ENCODE measurements at places on chromosomes 4 and X. TPM values are rescaled to one million over a fixed set of nuclear protein-coding genes. Genes with fewer than 3 reads are reported as not detected.

The CC2D2A gene
- 51.2 TPM for polyA plus RNA-seq

DNA sequence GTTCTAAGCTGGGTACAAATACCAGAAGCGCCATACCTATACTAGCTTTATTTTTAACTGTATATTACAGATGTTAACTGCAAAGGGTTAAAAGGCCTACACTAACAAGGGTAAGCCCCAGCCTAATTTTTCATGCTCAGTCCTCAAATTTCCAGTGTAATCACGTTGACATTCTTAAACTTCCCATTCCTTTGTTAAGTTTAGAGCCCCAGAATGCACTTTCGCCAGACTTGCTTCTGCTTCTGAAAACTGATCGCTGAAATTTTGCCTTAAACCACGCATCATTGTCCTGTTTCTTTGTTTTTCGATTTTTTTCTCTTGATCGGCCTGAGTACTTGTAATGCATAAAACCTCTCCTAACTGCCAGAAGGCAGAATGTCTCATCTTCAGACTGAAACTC, 2141.9 kb upstream of the AGA start:
- DNase-seq = no peak

The MAGED4 gene
- polyA plus RNA-seq = 3.9 TPM

The USP17L21 gene
- not detected for polyA plus RNA-seq

DNA sequence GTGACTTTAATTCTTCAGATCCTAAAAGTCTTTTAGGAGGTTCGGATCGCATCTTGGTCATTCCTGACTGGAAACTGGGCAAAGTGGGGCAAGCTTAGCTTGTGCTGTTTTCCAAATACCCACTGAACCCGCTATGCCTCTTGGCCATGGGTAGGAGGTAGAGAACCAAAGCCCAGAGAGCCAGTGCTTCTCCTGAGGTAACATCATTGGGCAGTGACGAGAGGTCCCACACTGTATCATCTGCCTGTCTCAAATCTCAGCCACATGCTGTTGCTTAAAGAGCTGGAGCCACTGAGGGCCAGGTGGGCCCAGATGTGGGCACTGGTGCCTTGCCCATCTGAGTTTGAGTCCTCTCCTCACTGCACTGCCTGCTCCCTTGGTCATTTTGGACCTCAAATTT, 68.2 kb downstream of the SLC2A9 start:
- no peak for DNase-seq

DNA sequence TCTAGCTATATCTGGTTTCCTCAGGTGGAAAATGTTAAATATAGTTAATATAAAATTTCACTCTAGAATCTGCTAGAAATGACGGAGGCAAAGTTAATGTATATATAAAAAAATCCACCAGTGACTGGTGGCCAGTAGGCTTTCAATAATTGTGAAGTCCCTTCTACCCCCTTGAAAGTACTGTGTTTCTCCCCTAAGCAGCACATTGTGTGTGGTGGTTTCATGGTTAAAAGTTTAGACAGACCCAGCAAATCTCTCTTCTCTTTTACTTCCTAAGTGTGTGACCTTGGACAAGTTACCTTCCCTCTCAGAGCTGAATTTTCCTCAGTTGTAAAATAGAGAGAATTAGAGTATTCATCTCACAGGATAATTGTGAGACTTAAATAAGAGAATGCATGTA, 600 bp upstream of the HEPH start:
- DNase-seq = no peak

DNA sequence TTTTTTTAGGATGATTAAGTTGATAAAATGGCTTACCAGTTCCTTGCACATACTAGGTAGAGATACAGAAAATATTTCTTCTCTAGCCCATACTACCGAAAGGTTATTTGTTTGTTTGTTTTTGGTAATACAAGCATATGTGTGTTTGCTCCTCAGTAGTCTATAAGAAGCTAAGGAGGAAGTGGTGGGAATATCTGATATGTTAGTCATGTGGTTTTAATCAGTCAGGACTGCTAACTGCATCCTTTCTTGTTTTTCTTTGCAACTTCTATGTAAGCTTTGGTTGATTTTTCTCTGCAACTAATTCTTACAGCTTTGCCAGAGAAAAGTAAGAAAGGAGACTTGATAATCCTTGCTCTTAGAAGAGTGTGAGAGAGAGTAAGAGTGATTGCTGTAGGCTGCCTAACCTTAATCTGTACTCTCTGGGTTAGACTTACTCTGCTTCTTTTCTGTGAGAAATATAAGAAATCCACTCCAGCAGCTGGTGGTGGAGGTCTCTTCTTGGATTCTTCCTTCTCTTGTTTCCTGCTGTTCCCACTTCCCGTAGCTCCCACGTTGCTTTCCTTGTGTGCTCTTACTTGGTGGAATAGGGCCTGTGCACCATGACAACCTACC, 28.3 kb downstream of the SEPTIN11 start:
- DNase-seq = no peak

The CA5B gene
- 1.9 TPM for polyA plus RNA-seq

- peak; percentile 54 for DNase-seq
Measured at GRCh38 chr4:174764105-174764729, 64.8 kb downstream of the GLRA3 start.

GRCh38 chr4:158461336-158461735, 60.3 kb upstream of the RXFP1 start:
- no peak for DNase-seq

The ARAF gene
- polyA plus RNA-seq = 105 TPM

The C4orf46 gene
- 1.9 TPM for polyA plus RNA-seq

DNA sequence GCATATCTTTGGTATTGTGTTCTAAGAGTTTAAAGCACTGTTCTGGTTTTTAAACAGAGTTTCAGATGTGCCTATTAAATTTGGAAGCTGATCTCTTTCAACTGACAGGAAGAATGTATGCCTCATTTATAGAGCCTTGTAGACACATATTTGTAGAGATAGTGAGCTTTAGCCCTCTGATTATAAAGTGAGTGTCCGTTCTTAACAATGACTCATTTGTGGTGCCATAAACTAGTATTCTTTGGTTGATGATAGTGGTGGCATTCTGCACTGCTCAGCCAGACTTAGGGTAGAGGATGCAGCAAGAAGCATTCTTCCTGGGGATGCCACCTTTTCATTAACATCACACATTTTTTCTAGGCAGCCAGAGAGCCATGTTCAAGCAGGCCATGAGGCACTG, 121.7 kb downstream of the TLL1 start:
- DNase-seq = no peak

- DNase-seq = no peak
Measured at GRCh38 chrX:11481035-11481434, 184.7 kb downstream of the ARHGAP6 start.

- no peak for DNase-seq
Measured at GRCh38 chr4:35364321-35364870, 879.9 kb downstream of the ARAP2 start.

The GATA1 gene
- not detected for polyA plus RNA-seq

DNA sequence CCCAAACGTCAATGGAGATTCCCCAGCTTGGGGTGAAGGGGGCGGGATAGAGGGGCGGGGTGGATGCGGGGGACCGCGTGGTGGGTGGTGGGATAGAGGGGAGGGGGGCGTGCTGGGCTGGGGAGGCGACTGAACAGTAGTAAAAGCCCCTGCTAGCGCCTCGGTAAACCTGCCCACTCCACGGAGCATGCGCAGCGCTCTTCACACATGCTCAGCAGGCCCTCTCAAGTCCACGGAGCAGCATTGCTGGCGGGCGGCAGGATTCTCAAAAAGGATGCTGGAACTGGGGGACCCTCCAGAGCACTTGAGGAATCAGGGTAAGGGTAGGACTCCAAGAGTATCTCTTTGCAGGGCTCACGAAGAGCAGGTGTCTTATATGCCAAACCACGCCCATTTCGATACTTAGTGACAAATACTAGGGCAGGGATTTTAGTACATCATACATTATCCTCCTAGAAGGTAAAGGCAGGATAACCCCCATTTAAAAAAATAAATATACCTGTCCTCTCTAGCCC, 378 bp upstream of the RPS6KA6 start:
- DNase-seq = peak; percentile 84

DNA sequence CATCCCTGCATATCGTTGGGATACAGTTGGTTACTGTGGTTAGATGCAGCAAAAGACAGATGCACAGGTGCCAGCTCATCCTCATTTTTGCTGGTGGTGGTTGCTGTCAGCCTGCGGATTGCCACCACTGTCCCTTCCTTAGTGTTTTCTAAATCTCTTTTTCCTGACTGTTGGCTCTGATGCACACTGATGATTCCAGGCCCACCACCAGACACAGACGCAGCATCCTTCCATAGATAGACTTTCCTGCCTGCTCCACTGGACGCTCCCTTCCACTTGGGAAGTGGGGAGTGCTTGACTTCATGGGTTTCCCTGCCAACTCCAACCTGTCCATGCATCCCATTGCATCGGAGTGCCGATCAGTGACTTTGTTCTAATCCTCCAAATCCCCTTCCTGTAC, 101.5 kb downstream of the EGF start:
- DNase-seq = no peak

DNA sequence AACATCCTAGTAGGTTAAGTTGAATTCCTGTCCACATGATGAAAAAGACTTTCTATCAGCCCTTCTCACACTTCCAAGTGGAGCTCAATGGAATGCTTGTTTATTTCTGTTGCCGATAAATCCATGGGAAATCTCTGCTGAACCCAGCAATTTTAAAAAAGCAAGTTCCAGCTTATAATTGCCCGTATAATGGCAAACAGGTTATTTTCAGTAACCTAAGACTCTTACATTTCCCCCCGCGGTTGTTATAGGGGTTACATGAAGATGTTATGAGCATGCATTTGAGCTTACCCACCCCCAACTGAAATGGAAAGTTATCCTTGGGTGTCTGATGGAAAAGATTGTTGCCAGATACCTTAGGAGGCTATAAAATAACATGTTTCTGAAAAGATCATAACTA, 136.2 kb downstream of the PALLD start:
- DNase-seq = no peak

- DNase-seq = no peak
Measured at GRCh38 chrX:10102046-10102704, 54.6 kb upstream of the CLCN4 start.

The PCDH10 gene
- polyA plus RNA-seq = 0.69 TPM

The GAGE12E gene
- not detected for polyA plus RNA-seq

The TECRL gene
- polyA plus RNA-seq = not detected

DNA sequence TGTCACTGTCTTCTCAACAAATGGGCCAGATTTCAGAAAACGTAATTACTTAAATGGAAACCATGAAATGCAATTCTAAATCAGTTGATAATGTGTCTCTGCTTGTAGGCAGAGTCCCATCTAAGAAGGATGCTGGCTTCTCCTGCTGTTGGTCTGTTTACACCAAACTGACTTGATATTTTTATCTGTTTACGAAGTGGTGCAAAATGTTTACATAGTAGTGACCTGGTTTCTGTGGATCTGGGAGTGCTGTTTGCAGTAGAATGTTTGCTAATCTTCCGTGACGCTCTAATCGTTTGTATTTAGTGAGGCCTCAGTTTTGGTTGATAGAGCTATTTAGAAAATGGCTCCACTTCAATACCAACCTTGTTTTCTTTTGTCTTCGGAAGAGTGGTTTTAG, 213.5 kb downstream of the VEGFC start:
- no peak for DNase-seq

The USP26 gene
- polyA plus RNA-seq = not detected

DNA sequence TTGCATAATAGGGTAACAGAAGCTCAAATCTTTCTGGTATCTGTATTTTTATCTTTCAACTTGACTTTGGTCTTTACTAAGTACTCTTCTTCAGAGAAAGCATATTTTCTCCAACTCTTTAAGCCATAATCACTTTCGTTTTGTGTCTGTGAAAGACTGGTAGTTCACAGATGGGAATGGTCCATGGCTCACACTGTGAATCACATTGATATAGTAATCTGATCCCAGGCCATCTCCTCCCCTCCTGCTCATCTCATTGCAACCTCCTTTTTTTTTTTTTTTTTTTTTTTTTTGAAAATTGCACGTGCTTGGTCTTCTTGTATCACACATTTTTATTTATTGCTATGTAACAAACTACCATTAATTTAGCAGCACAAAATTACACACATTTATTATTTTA, 694.5 kb upstream of the SLIT2 start:
- DNase-seq = no peak

DNA sequence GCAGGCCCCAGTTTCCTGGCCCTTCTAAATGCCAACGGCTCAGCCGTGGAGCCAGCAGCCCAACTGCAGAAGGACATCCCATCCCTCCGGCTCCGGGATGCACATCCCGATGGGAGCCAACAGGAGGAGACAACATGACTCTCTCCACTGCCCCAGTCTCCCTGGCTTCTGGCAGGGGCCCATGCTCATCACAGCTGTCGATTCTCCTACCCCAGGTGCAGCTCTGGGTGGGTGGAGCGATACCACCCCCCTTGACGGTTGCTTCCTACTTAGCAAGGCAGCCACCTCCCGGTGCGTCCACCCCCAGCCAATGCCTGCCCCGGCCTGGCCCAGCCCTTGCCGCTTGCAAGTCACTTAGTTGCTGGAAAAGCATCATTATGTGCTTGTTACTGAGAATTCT, 19.5 kb downstream of the ZNF275 start:
- DNase-seq = no peak

DNA sequence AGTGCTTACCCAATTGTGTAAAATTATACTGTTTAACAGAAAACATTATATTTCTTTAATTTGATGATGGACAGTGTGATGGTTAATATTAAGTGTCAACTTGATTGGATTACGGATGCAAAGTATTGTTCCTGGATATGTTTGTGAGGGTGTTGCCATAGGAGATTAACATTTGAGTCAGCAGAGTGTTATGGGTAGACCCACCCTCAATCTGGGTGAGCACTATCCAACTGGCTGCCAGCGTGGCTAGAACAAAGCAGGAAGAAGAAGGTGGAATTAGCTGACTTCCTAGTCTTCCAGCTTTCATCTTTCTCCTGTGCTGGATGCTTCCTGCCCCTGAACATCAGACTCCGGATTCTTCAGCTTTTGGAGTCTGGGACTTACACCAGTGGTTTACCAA, 42.1 kb downstream of the HS6ST2 start:
- DNase-seq = no peak

DNA sequence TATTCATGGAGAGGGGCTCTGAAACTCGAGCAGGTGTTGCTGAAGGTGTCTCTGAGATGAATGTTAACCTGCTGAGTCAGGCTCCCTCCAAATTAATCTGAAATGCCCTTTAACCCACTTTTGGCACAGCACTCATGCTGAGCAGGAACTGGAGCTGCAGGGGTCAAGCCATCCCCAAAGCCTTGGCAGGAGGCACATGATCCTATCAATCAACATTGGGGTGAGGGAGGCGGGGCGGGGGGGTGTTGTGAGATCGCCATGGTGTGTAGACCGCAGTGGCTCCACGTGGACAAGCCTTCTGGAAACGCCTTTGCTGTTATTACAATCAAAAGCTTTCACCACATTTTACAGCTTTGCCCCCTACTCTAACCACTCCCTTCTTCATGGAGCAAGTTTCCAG, 16.5 kb downstream of the ENPP6 start:
- no peak for DNase-seq

GRCh38 chr4:79047316-79047715, 108.1 kb upstream of the PAQR3 start:
- no peak for DNase-seq

The LGI2 gene
- 4.8 TPM for polyA plus RNA-seq

The RNF150 gene
- polyA plus RNA-seq = 5.0 TPM

GRCh38 chr4:24405341-24405740, 179.0 kb downstream of the DHX15 start:
- no peak for DNase-seq

GRCh38 chr4:121307445-121308327, 73.1 kb downstream of the QRFPR start:
- peak; percentile 25 for DNase-seq

The FAM53A gene
- 1.2 TPM for polyA plus RNA-seq

The HAND2 gene
- polyA plus RNA-seq = not detected

The GPRASP1 gene
- 4.8 TPM for polyA plus RNA-seq

All from kidney (tissue), 22 donors.